ENCODE measurements at places on chromosomes 12 and 14. TPM values are rescaled to one million over a fixed set of nuclear protein-coding genes. Genes with fewer than 3 reads are reported as not detected.

Gene B4GALNT3
- total RNA-seq: 0.68 TPM

Gene RTL1
- total RNA-seq: not detected

- peaks cover 26% of the 10 kb centered on the region for H3K27me3 ChIP-seq
- no peak overlapping the region for H3K4me3 ChIP-seq
- no peak for DNase-seq
- no peaks in the 10 kb centered on the region for H3K4me1 ChIP-seq
- H3K36me3 ChIP-seq: peaks cover 3% of the 10 kb centered on the region
Observed at GRCh38 chr14:72653026-72653425, 240.9 kb downstream of the DPF3 start.

GRCh38 chr12:12599750-12600643 lies 11.7 kb upstream of the CREBL2 start:
- DNase-seq: no peak
- H3K27me3 ChIP-seq: peaks cover 5% of the 10 kb centered on the region
- H3K4me1 ChIP-seq: peaks cover 2% of the 10 kb centered on the region
- H3K27ac ChIP-seq: no peak overlapping the region
- no peak overlapping the region for H3K4me3 ChIP-seq

DNA sequence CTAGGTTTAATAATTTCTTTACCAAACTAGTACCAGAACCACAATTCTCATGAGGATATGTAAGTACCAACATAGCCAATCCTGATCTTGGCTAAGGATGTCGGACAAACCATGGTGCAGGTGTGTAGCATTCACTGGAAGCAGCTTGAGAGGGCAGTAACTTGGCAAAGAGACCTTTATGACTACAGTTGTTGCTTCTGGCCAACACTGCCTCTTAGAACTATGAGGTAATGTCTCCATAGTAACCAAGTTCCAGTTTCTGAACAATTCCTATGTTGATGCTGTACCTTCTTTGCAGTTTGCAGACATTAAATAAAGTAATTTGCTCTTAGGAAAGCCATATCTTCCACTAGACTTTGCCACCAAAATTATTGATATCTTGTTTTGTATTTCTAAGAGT lies at the start of gene LMNTD1:
TSS of gene LMNTD1 (minus strand) at position 186 of the 400 bp plus-strand sequence. CDS start 324 bp downstream, outside the sequence.
- H3K36me3 ChIP-seq: no peaks in the 10 kb centered on the region
- H3K27me3 ChIP-seq: no peaks in the 10 kb centered on the region
- H3K27ac ChIP-seq: no peak within 1 kb of the TSS
- DNase-seq: no peak
- no peak within 1 kb of the TSS for H3K4me3 ChIP-seq
- no peaks in the 10 kb centered on the region for H3K4me1 ChIP-seq

- H3K27me3 ChIP-seq: peaks cover 35% of the 10 kb centered on the region
- H3K4me3 ChIP-seq: no peak overlapping the region
- no peaks in the 10 kb centered on the region for H3K36me3 ChIP-seq
- no peak overlapping the region for H3K27ac ChIP-seq
Observed at GRCh38 chr12:106128585-106129328, 10.0 kb downstream of the NUAK1 start.
